Cortex of kidney (tissue), 1 donor: ENCODE measurements at places on chromosomes 6 and 20.

GRCh38 chr6:102950967-102951366, 1557.5 kb downstream of the GRIK2 start:
- no peak for DNase-seq

- no peak for DNase-seq
These were observed 25.2 kb downstream of the TNFAIP3 start for GRCh38 chr6:137892271-137892708.

DNA sequence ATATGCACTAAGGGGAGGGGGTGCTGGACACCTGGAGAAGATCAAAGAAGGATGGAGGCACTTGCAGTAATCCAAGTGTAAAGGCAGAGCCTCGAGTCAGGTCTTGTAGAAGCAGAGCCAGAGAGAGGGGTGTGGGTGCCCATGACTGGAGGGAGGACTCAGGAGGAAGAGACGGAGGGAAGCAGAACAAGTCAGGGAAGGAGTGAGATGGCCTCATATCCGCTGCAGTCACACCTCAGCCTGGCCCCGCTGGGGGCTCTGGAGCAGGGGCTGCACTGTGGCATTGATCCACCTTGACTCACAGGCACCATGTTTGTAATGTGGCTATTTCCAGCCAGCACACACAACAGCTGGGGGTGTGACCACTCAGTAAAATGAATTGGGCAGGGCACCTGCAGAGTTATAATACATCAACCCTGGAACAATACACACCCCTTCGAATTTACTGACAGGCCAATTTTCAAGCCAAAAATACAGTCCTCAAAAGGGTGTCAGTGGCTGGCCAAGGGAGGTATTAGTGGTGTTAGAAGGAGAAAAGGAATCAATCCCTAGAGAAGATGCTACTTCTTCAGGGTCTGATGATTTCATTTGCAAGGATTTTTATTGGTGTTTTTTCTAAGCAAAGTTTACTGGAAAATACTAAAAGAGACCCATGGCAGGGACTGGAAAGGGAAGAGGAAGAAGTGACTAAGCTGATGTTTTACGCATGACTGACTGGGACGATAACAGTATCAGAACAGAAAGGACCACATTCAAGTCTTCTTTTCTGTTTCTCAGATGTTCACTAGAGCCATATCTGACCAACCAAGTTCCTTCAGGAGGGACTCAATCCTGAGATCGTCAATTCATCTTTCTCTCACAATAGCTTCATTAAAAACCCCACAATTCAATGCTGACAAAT, 18.9 kb upstream of the NXT1 start:
- no peak for DNase-seq

DNA sequence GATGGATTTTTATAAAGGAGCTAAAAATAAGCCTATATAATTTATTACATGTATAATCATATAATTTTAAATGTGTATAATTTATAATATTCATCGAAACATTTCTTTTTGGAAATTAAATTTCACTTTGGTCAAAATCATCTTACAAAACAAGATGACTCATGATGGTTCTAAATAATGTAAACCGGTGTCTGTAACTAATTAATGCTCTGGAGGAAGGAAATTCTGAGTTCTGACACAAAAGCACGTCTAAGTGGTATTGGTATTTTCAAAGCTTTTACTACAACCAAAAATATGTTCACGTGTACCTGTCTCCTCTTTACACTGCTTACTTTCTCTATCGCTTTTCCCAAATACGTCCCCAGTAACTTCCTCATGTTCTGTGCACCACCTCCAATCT, 134.1 kb downstream of the MTHFD1L start:
- no peak for DNase-seq

GRCh38 chr20:12203399-12203798, 285.7 kb downstream of the BTBD3 start:
- no peak for DNase-seq

DNA sequence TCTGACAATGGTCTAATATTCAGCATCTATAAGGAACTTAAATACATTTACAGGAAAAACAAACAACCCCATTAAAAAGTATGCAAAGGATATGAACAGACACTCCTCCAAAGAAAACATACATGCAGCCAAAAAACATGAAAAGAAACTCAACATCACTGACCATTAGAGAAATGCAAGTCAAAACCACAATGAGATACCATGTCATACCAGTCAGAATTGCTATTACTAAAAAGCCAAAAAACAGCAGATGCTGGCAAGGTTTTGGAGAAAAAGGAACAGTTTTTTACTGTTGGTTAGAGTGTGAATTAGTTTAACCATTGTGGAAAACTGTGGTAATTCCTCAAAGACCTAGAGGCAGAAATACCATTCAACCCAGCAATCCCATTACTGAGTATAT, 339.0 kb upstream of the ADGRB3 start:
- DNase-seq = no peak

DNA sequence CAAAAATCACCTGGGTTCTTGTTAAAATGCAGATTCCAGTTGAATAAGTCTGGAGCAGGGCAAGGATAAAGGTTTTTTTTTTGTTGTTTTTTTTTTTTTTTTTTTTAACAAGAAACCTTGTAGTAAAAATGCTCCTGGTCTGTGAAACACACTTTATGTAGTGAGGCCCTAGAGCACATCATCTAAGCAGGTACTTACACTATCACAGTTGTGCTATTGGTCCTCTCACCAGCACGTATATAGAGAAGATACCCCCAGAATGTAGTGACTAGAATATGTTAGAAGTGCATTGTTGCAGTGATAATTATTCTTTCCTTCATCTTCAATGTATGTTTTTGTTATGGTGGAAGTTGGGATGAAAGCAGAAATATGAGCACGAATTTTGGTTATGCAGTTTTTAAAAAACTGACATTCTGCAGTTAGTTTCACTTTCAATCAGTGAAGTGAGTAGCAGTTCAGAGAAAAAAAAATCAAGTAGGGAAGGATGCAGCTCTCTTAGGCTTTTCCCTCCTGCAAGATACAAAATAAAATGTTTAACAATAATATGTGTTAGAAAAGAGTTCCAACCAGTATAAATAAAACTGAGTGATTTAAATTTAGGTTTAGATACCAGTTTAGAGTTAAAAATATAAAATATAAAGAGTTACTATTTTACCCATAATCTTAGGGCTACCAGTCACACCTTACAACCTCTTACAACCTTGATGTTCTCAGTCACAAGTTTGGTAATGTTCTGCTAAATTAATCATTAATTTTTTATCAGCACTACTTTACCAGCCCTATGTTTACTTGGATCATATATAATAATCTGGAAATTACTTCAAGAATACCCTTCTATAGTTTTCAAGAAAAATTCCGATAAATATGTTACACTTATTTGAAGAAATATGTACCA, 9.2 kb upstream of the DEFB113 start:
- DNase-seq = no peak

GRCh38 chr6:34226066-34226465, 10.6 kb upstream of the HMGA1 start:
- DNase-seq = no peak

- no peak for DNase-seq
These were observed 58.0 kb upstream of the CCDC167 start for GRCh38 chr6:37557645-37558114.

- no peak for DNase-seq
These were observed 40.4 kb downstream of the IRF4 start for GRCh38 chr6:431986-432385.

- DNase-seq = no peak
These were observed 62.8 kb downstream of the FILIP1 start for GRCh38 chr6:75430631-75431325.

- no peak for DNase-seq
These were observed 134.5 kb downstream of the SMOC2 start for GRCh38 chr6:168575346-168576098.

- no peak for DNase-seq
These were observed 3.8 kb downstream of the PEX7 start for GRCh38 chr6:136826216-136826615.
